ENCODE measurements at places on chromosomes 2 and 18.
A peak's percentile ranks its signal among the peaks of the same experiment; 100 is the strongest.

GRCh38 chr18:13558124-13558523 lies 168.2 kb downstream of the FAM210A start:
- peak; percentile 12 for DNase-seq

DNA sequence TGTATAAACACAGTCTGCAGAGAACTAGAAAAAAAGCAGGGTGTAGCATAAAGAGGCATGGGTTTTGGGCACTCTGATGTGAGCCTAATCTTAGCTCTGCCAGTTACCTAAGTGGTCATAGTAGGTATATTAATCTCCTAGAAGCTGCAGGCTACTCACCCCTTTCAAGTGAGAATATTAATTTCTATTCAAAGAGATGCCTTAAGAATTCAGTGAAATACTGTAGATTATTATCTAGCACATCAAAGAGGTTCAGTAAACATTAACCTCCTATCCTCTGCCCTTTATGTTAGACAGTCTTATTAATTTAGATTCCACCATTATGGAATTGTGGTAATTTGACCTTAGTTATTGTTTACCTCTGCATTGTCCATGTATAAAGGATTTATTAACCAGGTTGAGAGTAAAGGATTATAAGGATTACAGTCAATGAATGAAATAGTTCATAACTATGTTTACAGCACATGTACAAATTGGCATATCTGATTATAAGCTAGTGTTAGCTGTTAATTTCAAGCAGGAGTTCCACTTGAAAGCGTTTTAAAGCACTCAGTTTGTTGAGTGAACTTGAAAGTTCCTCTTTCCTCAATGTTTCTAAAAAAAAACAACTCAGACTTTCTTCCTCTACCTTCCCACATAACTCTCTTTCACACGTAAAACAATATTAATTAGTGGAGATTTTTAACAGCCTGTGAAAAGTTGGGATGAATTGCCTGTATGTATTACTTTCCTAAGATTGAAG lies 150.6 kb upstream of the EPC2 start:
- DNase-seq: no peak

- DNase-seq: peak; percentile 23
These were observed 44.0 kb downstream of the PDCL3 start for GRCh38 chr2:100606726-100607343.

- DNase-seq: no peak
These were observed 16.1 kb downstream of the MROH2A start for GRCh38 chr2:233794128-233794658.

GRCh38 chr2:88933980-88934379 lies 242.5 kb downstream of the RPIA start:
- no peak for DNase-seq
